Stimulated activated CD4-positive, alpha-beta T cell treated with anti-CD3 and anti-CD28 coated beads, Interleukin-1b, Interleukin-23, amount 100 ng/mL, for 1 hour (primary cell): ENCODE measurements at places on chromosomes 5 and 9.

DNA sequence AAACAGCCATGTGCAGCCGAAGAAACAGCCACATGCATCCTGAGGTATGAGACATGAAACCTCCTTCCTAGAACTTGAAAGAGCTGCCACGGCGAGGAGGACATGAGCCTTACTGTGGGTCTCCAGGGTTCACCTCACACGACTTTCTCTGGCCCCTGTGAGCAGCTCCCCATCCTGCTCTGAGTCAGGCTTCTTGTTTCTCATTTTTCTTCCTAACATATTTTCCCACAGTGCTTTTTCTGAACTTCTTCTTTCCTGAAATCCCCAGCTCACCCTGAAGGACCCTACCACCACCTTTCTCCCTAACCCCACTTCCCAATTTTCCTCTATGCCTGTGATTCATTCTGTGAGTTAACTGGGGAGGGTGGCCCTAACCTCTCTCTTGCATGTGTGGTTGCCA, 33.7 kb upstream of the ADRB2 start:
- DNase-seq: no peak

DNA sequence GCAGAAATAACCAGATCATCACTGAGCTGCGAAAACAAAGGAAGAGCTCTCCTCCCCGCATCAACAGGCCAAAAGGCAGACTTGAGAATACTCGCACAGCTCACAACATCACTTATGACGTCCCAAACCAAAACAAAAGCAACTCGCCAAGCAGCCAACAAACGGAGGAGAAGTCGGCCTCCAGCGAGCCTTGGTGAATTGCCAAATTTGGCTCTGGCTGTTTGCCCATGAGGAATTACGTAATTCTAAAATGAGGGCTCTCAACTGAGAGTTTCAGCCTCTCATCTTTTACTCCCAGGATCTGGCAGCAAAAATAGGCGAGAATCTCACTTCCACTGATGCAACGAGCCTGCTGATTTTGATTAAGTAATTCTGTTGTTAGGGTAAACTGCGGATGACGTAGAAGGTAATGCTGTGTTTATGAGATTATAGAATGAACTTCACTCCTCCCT, 51.7 kb upstream of the SEMA6A start:
- no peak for DNase-seq

DNA sequence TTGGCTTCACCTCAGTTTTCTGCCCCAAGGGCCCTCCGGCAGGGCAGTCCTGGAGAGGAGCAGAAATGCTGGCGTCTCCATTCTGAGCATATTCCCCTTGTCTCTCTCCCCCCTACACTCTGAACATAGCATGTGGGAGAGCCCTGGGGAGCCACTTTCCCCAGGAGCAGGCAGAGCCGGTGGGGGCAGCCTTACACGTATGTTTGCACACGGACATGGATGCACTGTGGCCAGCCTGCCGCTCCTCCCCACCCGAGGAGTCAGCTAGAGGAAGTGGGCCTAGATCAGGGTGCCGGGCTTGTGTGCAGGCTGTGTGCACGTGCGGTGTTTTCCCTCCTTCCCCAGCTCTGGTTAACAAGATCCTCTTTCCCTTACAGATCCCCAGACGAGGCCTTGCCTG, 25.4 kb upstream of the POMT1 start:
- no peak for DNase-seq

DNA sequence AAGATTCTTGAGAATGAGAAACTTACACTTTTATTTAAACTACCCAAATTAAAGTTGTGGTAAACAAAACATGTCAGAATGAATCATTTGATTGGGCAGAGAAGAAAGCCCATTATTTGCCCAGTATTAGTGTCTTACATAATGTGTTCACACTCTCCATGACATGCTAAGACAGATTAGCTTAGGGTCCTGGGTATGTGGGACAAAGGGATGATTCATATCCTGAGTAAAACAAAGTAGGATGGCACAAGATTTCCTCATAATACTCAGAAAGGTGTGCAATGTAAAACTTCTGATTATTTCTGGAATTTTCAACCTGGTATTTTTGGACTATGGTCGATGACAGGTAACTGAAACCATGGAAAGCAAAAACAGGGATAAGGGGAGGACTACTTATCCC, 183.9 kb upstream of the POU5F2 start:
- DNase-seq: no peak

DNA sequence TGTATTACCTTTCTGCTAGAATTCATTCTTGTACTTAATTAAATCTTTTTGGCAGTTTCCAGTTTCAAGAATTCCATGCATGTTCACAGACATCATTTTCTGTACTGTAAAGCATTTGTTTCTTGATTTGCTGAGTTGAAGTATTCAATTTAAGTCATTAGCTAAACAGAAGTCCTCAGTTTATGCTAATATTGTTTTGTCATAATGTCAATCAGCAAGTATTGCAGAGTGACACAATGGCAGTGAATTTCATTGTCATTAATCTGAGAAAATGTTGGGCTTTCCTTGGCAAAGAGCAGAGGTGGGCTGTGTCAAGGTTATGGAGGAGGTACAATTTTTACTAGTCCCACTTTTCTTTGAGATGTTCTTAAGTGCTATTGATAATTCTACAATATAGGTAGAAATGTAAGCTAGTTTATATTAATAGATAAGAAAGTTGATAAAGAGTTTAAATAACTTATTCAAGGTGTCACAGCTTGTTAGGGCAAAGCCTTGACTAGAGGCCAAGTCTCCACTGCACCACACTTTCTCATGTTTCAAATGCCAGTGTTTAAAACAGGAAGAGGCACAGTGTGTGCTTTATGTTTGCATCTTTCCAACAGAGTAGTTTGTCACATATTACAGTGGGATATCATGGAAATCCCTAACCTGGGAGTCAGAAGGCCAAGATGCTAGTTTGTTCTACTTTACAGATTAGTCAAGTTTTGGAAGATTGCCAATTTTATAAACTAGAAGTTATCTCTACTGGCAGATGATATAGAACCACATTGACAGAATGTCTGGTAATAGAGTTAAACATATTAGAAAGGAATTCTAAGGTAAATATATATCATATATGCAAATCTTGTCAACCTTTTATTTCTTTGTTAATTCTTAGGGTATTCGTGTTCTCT, 56.3 kb downstream of the SLF1 start:
- no peak for DNase-seq

DNA sequence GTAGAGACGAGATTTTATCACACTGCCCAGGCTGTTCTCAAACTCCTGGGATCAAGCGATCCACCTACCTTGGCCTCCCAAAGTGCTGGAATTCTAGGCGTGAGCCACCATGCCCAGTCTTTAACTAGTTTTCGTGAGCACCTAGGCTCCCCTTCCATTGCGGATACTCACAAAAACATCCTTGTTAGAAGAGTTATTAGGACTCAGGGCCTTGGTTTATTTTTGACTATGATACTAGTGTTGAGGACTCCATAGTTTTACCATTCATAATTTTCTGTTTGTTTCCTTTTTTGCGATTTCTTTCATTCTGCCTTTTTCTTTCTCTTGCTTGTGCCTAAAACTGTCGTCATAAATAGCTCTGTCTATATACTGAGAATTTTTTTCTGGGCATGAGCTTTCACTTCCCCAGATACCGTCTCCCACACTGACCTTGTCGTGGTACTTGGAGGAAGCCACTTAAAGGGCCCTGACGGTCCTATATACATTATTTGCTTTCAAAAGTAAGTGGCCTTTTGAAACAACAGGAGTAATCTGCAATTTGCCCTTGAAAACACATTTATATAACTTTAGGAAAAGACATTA, 5.2 kb downstream of the F2R start:
- DNase-seq: no peak

GRCh38 chr5:181241393-181241975, 2.2 kb downstream of the RACK1 start:
- DNase-seq: no peak

- DNase-seq: no peak
These were observed 99.2 kb downstream of the PSAT1 start for GRCh38 chr9:78396087-78396486.

GRCh38 chr5:115522832-115523403, 21.7 kb downstream of the FEM1C start:
- no peak for DNase-seq

GRCh38 chr5:105762728-105763127, 1908.0 kb downstream of the EFNA5 start:
- DNase-seq: no peak

GRCh38 chr5:107153283-107153682, 517.5 kb downstream of the EFNA5 start:
- no peak for DNase-seq

DNA sequence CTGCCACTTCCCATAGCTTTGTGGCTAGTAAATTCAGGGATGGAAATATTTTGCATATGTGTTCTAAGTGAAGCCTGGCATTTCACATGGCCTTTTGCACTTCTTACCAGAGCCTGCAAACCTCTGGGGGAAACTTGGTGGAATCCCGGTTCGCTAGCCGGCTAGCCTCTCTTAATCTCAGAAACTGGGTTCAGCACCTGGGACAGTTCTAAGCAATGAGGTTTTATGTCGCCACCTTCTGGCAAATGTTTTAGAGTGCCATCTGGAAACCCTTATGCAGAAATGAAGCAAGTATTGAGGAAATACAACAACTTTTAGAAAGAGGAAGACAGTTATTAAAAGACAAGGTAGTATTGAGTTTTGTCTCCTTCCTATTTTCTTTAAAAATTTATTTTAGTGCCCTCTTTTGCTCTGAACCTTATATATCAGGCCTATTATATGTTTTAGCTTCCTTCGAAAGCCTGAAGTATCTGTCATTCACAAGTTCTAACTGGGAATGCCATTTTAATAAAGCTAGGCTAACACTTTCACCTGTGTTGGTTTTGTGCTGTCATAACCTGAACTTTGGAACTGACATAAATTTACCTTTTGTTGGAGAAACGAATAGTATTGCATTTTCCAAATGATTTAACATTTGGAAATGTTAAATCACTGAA, 963 bp upstream of the HTR1A start:
- DNase-seq: no peak

GRCh38 chr9:132538071-132538470, 44.3 kb upstream of the BARHL1 start:
- DNase-seq: no peak

- DNase-seq: no peak
These were observed 23.4 kb downstream of the CEMIP2 start for GRCh38 chr9:71744754-71745521.

- no peak for DNase-seq
These were observed 35.5 kb downstream of the PLGRKT start for GRCh38 chr9:5402217-5402616.

- DNase-seq: no peak
These were observed 37.1 kb downstream of the MAP3K1 start for GRCh38 chr5:56852228-56853000.

DNA sequence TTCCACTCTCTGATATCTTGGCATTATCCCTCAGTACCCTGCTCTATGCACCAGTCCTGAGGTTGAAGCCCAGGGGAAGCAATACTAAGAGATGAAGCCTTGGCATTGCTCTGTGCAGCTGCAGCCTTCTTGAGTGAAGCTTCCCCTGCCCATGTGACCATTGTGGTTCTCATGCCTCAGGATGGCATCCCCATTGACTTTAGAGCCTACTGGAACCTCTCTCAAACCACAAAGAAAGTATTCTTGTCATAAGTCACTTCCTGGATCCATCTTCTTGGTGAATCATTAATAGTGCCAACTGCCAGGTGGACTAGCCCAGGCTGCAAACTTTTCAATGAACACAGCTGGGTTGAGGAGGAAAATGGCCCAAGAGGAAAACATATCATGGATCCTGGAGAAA, 283.9 kb upstream of the RFX3 start:
- no peak for DNase-seq

DNA sequence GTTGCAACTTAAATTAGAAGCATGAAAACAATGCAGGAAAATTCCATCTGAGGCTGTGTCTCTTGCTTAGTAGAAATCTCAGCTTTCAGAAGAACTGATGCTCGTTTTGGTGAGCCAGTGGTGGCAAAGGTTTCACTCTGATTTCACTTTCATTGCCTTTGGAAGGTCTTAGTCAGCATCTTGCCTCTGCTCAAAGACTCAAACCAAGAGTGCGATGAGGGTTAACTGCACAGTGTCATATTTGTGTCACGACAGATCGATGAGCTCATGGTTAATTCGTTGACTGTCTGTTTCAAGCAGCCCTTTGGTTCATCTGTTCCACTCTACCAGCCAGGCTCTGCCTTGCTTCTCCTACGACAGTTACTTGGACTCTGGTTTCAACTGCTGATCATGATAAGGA, 331.3 kb upstream of the KIF2A start:
- no peak for DNase-seq

GRCh38 chr9:124834591-124834990, 18.7 kb upstream of the WDR38 start:
- DNase-seq: no peak

DNA sequence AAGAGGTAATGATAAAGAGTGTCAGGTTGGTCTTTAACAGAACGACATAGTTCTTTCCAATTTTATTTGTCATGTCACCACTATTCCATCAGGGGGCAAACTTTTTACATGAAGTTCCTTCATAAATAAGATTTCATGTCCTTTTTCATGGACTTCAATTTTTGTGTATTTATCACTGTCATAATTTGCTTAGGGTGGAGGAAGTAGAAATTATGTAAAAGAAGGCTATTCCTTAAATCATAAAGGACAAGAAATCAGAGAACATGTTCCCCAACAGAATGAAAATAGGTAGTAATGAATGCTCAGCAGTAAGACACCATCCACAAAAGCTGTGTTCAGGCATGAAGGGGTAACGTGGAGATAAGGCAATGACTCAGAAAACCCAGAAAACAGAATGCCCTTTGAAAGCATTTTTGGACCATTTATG, 72.7 kb downstream of the ZFAND5 start:
- no peak for DNase-seq

- DNase-seq: no peak
These were observed 107.4 kb upstream of the LARP1 start for GRCh38 chr5:154647761-154648145.

DNA sequence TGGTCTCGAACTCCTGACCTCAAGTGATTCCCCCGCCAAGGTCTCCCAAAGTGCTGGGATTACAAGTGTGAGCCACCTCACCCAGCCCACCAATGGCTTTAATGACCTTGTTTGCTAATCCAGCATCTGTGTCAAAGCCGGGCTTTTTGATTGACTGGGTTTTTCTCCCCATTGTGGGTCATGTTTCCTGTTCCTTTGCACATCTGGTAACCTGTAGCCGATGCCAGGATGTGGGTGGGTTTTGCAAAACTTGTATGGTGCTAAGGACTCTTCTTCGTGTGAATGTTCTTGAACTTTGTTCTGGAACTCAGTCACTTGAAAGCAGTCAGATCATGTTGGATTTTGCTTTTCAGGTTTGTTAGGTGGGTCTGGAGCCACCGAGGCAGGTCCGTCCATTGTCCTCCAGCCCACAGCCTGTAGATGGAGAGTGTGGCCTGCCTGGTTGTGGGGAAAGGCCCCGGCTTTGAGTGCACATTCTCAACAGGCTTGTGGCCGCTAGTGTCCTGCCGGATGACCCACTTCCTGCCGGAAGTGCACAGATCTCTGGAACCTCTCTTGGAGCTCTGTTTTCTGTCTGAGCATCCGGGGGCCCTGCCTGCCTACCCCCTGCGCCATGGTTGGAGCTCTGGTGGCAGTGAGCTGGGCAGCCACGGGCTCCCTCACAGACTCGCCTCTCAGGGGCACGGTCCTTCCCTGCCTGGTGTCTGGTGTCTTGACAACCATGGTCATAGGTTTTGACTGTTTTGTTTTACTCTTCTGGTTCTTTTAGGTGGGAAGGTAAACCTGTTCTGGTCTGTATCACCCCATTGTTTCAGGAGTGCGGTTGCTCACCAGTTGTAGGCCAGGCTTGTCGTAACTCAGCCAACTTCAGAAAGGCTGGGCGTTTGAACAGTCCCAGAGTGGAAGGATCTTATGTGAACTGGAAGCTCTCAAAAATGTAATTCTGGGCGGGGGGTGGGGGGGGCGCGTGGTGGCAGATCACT, 69.6 kb upstream of the CACNA1B start:
- DNase-seq: no peak
